ENCODE measurements at places on chromosomes 5 and 9.

DNA sequence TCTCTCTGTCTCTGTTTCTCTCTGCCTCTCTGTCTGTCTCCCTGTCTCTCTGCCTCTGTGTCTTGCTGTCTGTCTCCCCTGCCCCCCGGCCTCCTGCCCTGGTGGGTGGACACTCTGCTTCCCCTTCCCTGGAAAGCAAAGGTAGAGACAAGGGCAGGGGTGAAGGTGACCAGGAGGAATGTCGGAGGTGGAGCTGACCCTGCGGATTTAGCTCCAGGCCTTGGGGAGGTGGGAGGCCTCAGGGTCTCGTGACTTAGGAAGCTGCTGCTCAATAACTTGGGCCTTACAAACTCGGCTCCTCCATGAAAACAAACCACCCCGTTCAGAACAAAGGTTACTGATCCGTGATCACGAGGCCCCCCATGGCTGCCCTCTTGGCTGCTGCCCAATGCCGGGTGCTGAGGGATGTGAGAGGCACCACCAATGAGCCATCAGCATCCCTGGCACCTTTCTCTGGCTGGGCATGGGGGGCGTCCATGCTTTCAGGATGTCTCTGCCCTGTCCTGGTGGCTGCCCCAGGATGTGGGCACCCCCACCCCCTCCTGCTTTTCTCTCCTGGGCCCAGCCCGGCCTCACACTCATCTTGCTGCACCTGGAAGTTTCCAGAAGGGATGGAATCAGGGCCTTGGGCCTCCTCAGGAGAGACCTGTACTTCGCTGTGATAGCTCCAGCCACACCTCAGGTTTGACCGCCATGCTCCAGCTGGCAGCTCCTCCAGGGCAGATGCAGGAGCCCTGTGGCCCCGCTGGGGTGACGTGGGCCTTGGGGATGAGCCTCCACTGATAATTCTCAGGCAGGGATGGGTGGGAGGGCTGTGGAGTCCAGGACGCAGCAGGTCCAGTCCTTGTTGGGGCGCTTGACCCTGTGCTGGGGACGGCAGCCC, 14.8 kb upstream of the SLC6A19 start:
- H3K27me3 ChIP-seq: no peaks in the 10 kb centered on the region
- H3K4me3 ChIP-seq: no peak overlapping the region
- no peaks in the 10 kb centered on the region for H3K36me3 ChIP-seq
- peaks cover 3% of the 10 kb centered on the region for H3K4me1 ChIP-seq

DNA sequence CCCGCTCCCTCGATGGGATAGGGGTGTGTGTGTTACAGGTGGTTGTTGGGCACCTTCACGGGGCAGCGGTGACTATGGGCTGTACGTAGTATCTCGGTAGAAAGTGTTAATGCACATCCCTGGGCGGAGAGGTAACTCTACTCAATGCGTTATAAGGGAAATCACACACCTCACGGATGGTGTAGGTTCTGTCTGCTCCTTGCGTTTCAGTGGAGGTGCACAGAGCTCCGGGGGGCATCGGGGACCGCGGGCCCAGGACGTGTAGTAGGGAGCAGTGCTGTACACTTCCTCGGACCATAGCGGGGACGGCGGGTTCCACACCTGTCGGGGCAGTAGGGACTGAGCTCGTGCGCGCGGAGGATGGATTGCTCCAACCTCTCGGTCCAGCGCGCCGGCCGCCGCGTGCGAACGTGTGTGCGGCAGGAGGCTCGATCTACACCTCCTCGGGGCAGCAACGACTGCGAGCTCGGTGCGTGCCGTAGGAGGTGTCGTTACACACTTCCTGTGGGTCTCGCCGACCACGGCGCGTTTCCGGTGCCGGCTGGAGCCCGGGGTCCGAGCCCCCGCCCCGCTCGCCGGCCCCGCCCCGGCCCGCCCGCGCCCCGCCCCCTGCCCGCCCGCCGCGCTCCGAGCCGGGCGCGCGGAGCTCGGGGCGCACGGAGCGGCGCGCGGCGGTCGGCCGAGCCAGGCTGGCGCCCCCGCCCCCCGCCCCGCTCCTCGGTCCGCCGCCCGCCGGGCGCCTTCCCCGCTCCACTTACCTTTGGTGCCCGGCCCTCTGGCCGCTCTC, at the start of gene KIAA1958:
KIAA1958 (plus strand) TSS at position 607 of the 787 bp plus-strand sequence. CDS start 87,254 bp downstream, outside the sequence.
- H3K27me3 ChIP-seq: no peaks in the 10 kb centered on the region
- DNase-seq: peak; percentile 84
- no peaks in the 10 kb centered on the region for H3K36me3 ChIP-seq
- H3K4me1 ChIP-seq: peaks cover 33% of the 10 kb centered on the region

GRCh38 chr5:176561259-176561658, 12.1 kb downstream of the CDHR2 start:
- H3K27me3 ChIP-seq: no peaks in the 10 kb centered on the region
- no peak overlapping the region for H3K4me3 ChIP-seq
- no peak for DNase-seq
- H3K27ac ChIP-seq: no peak overlapping the region
- H3K4me1 ChIP-seq: peaks cover 12% of the 10 kb centered on the region

GRCh38 chr5:179288809-179289185, 56.5 kb downstream of the ADAMTS2 start:
- DNase-seq: no peak
- H3K4me1 ChIP-seq: no peaks in the 10 kb centered on the region
- no peaks in the 10 kb centered on the region for H3K36me3 ChIP-seq
- peaks cover 2% of the 10 kb centered on the region for H3K27me3 ChIP-seq
- H3K27ac ChIP-seq: no peak overlapping the region

- no peak overlapping the region for H3K27ac ChIP-seq
- peaks cover 5% of the 10 kb centered on the region for H3K4me1 ChIP-seq
- H3K36me3 ChIP-seq: peaks cover 3% of the 10 kb centered on the region
- H3K4me3 ChIP-seq: no peak overlapping the region
- no peaks in the 10 kb centered on the region for H3K27me3 ChIP-seq
Observed at GRCh38 chr5:139061856-139062255, 136.3 kb downstream of the SIL1 start.

DNA sequence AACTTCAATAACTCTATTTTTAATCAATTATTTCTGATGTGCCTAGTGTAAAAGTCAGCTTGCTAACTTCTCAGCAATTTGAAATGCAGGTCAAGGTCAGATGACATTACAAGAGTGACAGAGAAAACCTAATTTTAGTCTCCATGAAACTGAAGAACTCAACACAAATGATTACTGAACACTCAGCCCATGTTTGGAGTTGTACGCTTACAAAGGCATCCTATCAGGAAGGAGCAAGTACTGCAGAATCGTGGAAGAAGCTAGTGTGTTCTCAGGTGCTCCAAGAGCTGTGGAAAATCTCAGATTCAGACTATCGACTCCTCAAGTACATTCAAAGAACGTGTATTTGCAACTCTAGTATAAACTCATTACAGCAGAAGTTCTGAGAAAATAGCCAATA, 526.7 kb downstream of the PDE4D start:
- H3K4me1 ChIP-seq: no peaks in the 10 kb centered on the region
- no peaks in the 10 kb centered on the region for H3K36me3 ChIP-seq
- no peak for DNase-seq
- H3K27me3 ChIP-seq: no peaks in the 10 kb centered on the region

DNA sequence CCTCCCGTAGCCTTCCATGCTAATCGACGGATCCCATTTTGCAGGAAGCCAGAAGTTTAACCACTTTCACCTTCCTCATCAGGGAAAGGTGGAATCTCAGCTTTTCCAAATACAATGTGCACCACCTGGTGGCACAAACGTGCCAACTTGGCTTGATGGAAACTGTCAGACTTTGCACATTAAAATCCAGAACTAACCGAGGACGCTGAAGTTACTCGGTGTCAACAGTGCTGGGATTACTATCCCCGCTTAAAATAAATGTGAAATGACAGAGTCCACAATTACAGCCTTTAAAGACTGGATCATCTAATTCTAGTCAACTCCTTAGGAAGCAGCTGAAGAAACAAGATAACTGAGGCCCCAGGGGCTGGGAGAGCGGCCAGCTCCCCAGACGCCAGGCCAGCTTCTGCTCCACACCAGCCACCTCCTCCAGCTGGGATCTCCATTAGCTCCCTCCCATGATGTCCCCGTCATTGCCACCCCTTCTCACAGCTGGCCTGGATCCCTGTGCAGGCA, 50.1 kb upstream of the RETREG1 start:
- H3K36me3 ChIP-seq: no peaks in the 10 kb centered on the region
- no peak overlapping the region for H3K27ac ChIP-seq
- H3K4me1 ChIP-seq: no peaks in the 10 kb centered on the region
- DNase-seq: peak; percentile 4
- no peak overlapping the region for H3K4me3 ChIP-seq

DNA sequence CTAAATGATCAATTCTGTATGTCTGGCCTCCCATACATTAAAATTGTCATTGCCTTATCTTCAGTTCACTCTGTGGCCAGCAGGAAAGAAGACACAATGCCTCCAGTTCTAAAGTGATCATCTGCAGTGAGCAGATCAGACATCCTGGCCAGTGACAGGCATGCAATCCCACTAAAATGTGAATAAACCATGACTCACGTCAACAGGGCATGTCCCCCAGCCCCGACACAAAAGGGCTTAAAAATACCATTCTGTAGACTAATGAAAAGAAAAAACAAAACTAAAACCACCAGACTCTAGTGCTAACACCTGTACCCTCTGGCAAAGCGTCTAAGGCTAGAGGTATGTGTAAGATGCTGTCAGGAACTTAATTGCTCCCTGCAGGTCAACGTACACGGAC, 38.5 kb downstream of the DDX31 start:
- DNase-seq: no peak
- H3K36me3 ChIP-seq: peaks cover 69% of the 10 kb centered on the region
- no peaks in the 10 kb centered on the region for H3K27me3 ChIP-seq
- H3K27ac ChIP-seq: no peak overlapping the region

DNA sequence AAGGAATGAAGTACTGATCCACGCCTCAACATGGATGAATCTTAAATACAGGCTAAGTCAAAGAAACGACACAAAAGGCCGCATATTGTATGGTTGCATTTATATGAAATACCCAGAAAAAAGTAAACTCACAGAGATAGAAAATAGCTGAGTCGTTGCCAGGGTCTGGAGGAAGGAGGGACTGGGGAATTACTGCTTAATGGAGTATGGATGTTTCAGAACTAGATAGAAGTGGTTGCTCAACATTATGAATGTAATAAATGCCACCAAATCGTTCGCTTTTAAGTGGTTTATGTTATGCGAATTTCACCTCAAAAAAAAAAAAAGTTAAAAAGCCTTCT, 784 bp upstream of the MSANTD3 start:
- peaks cover 27% of the 10 kb centered on the region for H3K4me1 ChIP-seq
- H3K27ac ChIP-seq: peak overlapping the region; percentile 51
- H3K4me3 ChIP-seq: peak overlapping the region; percentile 75
- DNase-seq: peak; percentile 47
- no peaks in the 10 kb centered on the region for H3K27me3 ChIP-seq
- no peaks in the 10 kb centered on the region for H3K36me3 ChIP-seq

DNA sequence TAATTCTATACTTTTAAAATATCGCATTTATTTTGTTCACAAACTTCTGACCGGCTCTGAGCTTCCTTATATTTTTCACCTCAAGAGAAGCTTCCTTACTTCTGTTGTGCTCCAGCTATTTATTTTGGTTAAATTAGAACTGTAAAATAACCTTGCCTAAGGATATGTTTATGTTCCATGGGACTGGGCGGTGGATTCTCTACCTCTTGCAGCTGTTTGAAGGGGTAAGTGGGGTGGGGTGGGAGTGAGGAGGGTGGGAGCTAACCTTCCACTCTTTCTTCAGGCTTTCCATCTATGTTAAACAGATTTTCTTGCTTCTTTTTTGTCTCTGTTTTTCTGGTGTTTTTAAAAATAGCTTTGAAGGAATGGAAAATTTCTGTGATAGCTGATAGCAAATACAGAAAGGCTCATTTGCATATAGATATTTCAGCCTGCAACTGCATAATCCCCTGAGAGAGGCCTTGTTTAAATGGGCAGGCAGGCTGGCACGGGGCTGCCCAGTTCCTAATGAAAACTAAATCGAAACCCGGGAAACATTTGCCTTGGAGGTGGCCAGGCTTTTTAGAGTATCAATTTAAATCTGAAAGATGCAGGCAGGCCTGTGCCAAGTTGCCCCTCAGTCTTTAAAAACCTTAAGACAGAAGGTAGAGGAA, 122.1 kb upstream of the DMAC1 start:
- H3K27ac ChIP-seq: no peak overlapping the region
- H3K27me3 ChIP-seq: no peaks in the 10 kb centered on the region
- no peak for DNase-seq
- no peaks in the 10 kb centered on the region for H3K36me3 ChIP-seq
- no peaks in the 10 kb centered on the region for H3K4me1 ChIP-seq

- peaks cover 24% of the 10 kb centered on the region for H3K4me1 ChIP-seq
Observed at GRCh38 chr9:124769549-124770358, 1.4 kb downstream of the NR6A1 start.

DNA sequence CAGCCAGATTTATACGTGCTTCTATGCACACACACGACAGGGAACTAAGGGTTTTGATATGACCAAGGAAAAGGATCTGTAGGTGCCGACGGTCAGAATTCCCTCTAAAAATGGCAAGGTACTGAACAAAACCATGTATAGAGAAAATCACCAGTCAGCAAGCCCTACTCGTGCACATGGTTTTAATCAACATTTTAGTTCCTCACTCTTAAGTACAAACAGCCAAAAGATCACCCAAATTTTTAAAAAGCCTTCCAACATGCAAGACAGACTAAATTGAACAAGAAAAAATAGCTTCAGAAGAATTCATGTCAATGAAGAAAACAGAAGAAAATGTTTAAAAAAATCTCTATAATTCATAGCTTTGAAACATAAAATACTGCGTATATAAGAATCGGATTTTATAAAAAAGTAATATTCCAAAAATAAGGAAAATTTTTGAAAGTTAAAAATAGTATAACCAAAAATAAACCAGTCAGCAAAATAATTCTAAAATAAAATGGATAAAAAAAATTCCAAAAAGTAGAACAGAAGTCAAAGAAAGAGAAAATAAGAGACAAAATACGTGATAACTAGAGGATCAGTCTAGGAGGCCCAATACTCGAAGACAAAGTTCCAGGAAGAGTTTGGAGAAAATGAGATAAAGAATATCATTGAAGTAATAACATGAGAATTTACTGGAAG, 43.0 kb upstream of the KCNV2 start:
- DNase-seq: no peak
- H3K36me3 ChIP-seq: no peaks in the 10 kb centered on the region
- no peak overlapping the region for H3K27ac ChIP-seq
- H3K4me3 ChIP-seq: no peak overlapping the region

- no peaks in the 10 kb centered on the region for H3K36me3 ChIP-seq
- H3K4me1 ChIP-seq: no peaks in the 10 kb centered on the region
- H3K27ac ChIP-seq: no peak overlapping the region
Observed at GRCh38 chr9:19969721-19970120, 180.9 kb upstream of the SLC24A2 start.

- H3K27ac ChIP-seq: no peak overlapping the region
- no peaks in the 10 kb centered on the region for H3K36me3 ChIP-seq
- no peak overlapping the region for H3K4me3 ChIP-seq
- no peak for DNase-seq
Observed at GRCh38 chr5:73591698-73592501, 26.4 kb downstream of the UTP15 start.

DNA sequence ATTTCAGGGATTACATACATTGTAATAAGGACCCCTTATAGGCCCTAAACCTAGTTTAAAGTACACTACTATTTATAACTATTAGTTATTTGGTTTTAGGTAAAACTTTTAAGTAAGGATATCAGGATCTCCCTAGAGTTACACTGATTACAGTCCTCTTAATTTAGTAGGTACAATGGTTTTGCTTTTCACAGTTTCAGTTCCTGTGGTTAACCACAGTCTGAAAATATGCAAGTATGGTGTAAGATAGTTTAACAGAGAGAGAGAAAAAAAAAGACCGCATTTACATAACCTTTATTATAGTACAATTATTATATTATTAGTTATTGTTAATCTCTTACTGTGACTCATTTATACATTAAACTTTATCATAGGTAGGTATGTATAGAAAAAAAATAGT, 725.3 kb upstream of the PTPRD start:
- peak; percentile 55 for DNase-seq
- no peaks in the 10 kb centered on the region for H3K27me3 ChIP-seq
- H3K4me3 ChIP-seq: no peak overlapping the region
- H3K4me1 ChIP-seq: peaks cover 6% of the 10 kb centered on the region
- H3K36me3 ChIP-seq: no peaks in the 10 kb centered on the region

- H3K36me3 ChIP-seq: no peaks in the 10 kb centered on the region
- H3K27ac ChIP-seq: no peak overlapping the region
Observed at GRCh38 chr9:85151162-85151561, 481.6 kb downstream of the NTRK2 start.

Measured in common myeloid progenitor, CD34-positive (primary cell).